Activated CD4-positive, alpha-beta T cell treated with anti-CD3 and anti-CD28 coated beads, Interleukin-2, amount 50 U/mL, for 48 hours (primary cell): ENCODE measurements at places on chromosomes 3 and 15.

DNA sequence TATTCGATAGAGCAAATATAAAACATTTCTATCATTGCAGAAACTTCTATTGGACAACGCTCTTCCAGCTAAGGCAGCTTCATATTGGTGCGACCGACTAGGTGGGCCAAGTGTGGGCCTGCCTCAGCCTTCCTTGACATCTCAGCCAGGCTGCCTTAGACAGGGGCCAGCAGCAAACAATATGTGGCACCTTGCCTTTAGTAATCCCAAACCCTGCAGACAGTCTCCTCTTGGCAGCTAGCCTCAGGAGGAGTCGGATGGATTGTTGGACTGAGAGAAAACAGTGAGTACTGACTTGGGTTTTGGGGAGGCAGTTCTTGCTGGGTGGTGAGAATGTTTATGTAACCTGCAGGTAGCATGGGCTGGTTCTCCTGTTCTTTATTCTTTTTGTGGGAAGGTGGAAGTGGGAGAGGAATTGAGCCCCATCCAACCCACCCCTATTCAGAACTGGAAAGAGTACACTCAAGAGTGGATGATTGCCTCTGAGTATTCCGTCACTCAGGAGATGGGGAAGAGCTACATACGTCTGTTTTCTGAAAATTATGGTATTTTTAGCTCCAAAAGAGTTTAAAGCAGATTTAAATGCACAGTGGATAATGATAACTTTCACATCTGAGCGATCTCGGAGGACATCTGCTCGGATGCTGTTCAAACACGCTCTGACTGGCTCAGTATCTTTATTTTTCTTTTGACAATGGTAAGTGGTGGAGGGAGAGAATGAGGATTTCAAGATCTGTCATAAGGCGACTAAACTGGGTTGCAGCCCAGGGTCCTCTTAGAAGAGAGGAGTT lies 47.2 kb downstream of the GPD1L start:
- DNase-seq, result no peak

- no peak for DNase-seq
Measured at GRCh38 chr3:72238010-72238691, 453.2 kb upstream of the PROK2 start.

- no peak for DNase-seq
Measured at GRCh38 chr3:12962292-12962691, 110.9 kb downstream of the IQSEC1 start.

- peak; percentile 42 for DNase-seq
Measured at GRCh38 chr3:189563853-189564563, 67.2 kb upstream of the TP63 start.

DNA sequence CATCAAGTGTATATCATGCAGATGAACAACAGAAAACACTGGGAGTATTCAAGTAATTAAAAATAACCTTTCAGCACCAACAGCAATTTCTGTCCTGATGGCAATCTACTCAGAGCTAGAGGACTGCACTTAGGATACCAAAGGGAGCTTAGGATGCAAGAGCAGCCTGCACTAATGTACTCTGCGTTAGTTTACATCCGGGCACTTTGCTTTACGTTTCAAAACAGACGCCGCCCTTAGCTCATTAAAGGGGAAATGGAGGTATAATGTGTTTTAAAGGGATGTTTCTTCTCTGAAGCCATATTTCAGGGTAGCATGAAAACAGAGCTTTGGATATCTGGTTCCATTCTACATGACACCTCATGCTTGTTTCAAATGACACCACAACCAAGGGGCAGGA lies 14.0 kb upstream of the B3GNT5 start:
- no peak for DNase-seq

DNA sequence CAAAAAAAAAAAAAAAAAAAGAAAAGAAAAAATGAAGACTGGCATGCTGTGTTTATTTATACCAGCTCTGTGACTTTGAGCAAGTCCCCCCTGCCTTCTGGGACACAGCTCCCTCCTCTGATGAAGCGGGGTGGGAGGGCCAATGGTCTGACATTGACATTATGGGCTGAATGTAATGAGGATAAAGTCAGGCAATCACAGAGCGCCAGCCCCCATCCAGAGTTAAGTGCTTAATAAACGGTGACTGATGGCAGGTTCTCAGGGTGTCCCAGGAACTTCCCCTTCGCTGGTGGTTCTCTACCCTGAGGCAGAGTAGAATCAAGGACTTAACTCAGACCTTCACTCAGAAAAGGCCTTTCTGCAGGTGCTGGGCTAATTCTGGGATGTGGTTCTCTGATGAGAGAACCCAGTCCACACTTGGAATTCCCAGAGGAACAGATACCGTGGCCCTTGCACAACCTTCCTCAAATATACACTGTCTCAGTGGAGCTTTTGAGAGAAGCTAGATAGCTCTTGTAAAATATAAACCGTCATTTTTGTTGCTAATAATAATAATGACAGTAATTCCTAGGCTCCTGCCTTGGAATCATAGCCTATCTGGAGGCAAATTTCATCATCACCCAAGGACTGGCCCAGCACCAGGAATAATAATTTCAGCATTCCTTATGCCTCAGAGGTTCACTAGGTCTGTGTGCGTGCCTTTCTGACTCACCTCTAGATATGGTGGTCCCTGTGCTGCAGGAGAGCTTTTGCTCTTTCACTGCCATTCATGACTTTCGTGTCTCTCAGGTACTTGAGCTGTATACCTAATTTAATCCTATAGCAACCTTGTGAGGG lies 115.8 kb downstream of the RPLP1 start:
- no peak for DNase-seq

DNA sequence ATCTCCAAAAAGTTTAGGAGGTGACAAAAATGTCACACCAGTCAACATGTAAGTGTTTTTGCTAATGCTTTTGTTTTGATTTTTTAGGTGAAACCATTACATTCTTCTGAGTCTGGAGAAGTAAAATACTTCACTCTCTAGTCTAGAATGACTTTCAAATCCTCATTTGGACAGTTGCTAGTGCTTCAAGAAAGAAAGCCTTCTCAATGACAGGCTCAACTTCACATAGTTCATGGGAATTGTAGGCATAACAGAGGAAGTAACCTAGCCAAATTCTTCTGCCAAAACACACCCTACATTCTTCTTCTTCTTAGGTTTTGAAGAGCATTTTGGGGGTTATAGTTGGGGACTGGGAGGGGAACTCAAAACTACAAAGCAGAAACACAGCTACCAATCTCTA lies 29.4 kb upstream of the HEG1 start:
- DNase-seq, result no peak

DNA sequence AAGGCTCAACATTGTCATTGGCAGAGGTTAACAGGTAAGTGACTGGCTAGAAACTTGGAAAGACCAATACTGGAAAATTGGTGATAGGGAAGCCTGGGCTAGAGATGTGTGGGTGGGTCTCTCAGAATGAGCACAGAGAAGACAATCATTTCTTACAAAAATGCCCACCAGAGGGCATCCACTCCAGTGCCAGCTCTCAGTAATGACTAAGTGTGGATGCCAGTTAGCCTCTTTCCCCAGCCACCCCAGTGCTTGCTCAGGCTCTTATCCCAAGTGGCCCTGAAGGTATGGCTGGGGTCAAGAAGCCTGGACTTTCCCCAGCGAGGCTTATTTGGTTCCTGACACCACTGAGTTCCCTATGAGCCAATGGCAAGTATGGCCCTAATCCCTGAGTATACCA lies 115.9 kb upstream of the ST8SIA2 start:
- DNase-seq, result peak; percentile 4

DNA sequence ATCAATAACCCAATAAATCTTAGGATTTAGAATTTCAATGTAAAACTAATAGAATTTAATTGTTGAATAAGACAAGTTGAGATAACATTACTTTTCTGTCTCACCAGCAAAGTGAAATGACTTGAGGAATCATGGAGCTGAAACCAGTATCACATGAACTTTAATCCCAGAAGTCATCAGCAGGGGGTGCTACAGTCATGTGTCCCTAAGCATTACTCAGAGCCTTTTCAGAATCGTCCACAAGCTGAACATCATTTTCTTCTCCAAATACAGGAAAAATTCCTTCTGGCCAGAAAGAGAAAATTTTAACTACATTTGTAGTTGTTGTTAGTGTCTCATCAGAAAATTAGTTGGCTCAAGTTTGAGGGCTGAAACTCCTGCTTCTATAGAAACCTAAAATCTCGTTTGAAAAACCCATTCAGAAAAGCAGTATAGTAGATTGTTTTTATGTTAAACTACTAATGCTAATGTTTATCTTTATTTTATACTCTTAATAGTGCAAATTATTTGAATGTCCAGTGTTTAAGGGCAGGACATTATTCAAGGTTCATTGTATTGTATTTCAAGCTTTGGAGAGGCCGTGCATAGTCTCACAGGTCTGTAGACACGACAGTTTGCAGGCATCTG lies 384.1 kb downstream of the PLOD2 start:
- DNase-seq, result peak; percentile 3

DNA sequence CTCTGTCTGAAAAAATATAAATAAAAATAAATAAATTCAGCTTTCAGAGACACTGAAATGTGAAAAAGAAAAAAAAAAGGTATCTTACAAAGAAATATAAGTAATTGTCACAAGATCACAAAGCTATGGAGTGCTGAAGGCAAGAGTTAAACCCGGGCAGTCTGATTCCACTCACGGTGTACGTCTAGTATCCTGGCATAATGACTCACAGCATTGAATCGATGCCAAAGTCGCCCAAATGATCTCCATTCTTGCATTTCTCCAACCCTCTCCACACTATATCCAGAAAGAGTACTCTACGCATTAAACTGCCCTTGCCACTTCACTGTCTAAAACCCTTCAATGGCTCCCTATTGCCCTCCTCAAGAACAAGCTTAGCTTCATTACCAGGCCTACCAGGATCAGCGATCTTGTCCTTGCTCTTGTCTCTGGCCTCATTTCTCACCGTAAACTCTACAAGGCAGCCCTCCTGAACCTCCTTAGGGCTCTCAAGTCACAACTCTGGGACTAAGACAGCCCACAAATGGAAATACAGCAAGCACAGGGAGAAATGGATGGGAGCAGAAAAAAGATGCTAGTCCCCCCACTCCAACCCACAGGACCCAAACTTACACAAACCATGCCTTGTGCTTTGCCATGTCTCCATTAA lies 7.7 kb downstream of the SUCLG2 start:
- no peak for DNase-seq

DNA sequence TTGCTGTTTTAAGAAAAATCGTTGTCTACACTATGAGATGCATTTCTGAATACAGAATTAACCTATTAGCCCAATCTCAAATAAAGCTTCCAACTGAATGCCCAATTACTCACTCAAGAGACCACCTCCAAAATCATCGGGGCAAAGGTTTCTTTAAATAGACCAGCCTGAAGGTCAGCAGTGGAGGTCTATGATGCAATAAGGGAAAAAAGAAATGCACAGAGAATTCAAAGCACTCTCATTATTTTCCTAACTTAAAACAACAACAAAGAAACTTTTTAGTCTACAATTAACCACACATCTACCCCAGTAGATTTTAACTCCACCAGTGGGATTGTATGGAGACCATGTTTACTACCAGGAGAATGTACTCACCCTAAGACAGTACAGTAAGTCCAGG lies 657.7 kb upstream of the CCDC54 start:
- DNase-seq, result no peak

GRCh38 chr15:29747837-29748417 lies 74.3 kb downstream of the TJP1 start:
- no peak for DNase-seq

DNA sequence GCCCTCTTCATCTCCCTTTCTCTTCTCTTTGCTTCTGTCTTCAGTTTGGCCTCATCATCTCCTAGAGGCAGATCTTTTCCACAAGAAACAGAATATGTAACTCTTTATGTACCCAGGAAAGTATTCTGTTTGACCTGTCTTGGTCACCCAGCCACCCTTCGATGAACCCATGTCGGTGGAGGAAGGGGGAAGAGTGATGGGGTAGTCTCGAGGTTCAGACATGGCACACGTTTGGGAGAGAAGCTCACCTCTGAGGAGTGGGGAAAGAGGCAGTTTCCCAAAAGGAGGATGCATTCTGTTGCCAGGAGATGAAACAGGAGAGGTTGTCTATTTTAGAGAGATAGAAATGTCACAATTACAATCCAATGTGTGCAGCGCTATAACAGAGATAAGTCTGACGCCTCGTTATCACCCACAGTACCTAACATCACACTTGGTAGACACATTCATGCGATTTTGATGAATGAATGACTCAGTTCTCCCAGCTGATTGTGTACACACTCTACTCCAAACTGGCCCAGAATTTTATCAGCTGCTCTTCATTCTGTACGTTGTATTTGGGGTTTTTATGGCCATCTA lies 722 bp upstream of the CCDC50 start:
- DNase-seq, result no peak

DNA sequence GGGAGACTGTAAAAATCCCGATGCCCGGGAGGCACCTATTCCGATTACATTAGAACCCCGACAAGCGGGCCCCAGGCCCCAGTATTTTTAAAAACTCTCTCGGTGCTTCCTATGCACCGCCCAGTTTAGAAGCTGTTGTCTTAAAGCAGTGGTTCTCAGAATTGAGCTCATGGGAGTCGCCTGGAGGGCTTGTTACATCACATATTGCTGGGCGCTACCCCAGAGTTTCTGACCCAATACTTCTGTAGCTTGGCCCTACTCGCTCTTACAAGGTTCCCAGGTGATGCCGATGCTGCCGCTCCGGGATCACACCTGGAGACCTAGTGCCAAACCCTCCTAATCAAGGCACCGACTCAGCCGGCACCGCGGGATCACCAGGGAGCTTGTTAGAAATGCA lies 35.2 kb downstream of the CPN2 start:
- DNase-seq, result no peak

- DNase-seq, result no peak
Measured at GRCh38 chr15:42032376-42033213, 11.8 kb upstream of the PLA2G4E start.

DNA sequence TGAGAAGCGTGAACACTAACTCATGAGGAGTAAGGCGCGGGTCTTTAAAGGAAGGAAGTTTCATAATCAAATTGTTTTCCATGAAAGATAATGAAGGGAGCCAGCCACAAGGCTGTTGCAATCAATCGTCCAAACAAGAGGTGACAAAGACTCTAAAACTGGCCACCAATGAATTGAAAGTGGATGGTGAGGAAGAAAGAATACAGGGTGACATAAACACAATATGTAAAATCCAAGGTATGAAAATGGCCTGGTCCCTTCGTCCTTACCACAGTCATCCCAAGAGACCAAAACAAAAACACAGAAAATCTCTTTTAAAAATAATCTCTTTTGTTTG lies 12.0 kb downstream of the CD86 start:
- no peak for DNase-seq

DNA sequence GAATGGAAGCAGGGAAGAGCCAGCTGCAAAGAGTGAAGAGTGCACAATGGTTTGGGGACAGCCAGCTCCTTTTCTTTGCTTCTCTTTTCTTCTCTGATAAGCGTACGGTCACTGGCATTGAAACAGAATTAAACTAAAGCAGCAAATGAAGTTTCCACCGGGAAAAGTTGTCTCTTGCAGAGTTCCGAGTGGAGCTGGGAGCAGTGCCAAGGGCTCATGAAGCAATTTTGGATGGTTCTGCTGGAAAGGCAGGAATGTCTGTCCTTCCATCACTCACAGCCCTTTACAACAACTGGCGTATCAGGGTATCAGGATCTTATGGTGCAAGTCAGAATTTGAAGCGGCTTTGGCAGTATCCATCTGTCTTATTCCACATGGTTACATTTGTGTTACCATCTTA lies 1042.9 kb downstream of the NTRK3 start:
- no peak for DNase-seq
